ENCODE measurements at places on chromosomes 4 and X. TPM values are rescaled to one million over a fixed set of nuclear protein-coding genes. Genes with fewer than 3 reads are reported as not detected.

CT45A2 gene
- not detected for total RNA-seq

DNA sequence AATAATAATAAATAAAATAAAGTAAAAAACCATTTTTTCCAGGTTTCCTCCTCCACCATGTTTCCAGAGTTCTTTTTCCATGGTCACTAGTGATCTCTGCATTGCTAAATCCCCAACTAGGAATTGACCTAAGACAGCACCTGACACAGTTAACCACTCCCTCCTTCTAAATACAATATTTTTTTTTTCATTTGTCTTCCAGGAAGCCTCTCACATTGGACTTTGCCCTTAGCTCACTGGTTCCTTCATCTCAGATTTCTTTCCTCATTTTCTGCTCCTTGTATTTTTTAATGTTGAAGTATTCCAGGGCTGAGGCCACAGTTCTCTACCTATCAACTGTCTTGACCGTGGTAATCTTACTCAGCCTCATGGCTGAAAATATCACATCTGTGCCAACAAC is 187.3 kb upstream of the FAM241A start:
- no peak for DNase-seq

- no peak for DNase-seq
These were observed 3.8 kb downstream of the CHST7 start for GRCh38 chrX:46577221-46578005.

DNA sequence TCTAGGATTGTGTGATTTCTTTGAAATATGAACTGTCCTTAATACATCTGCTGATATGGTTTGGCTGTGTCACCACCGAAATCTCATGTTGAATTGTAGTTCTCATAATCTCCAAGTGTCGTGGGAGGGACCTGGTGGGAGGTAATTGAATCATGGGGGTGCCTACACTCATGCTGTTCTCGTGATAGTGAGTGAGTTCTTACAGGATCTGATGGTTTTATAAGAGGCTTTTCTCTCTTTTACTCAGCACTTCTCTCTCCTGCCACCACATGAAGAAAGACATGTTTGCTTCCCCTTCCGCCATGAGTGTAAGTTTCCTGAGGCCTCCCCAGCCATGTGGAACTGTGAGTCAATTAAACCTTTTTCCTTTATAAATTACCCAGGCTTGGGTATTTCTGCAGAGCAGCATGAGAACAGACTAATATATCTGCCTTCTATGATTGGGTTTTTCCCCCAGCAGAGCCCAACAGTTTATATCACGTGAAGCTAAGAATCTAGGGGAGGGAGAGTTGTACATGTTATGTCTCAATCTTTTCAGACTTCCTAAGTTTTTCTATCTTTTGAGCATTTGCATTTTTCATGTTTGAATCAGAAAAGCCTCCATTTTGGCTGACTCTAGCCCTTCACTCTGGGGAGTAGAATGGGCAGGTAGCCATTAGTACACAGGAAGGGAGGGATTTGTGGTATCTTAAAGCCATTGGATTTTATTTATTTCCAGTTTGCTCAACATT is 58.9 kb downstream of the PLAC1 start:
- no peak for DNase-seq

Measured in Karpas-422 (cell line).